Mesenchymal stem cell (in vitro differentiated cells and primary cell): ENCODE measurements at places on chromosomes 1 and 21.
A peak's percentile ranks its signal among the peaks of the same experiment; 100 is the strongest.

GRCh38 chr1:117017648-117018047 lies 16.1 kb downstream of the CD101 start:
- DNase-seq = no peak

- peak; percentile 81 for DNase-seq
Observed at GRCh38 chr1:156920233-156921052, at the start of gene LRRC71. LRRC71 (plus strand) TSS chr1:156920632; CDS start chr1:156920804, 172 bp downstream.

- no peak for DNase-seq
Observed at GRCh38 chr1:112761714-112762480, 46.8 kb upstream of the PPM1J start.

DNA sequence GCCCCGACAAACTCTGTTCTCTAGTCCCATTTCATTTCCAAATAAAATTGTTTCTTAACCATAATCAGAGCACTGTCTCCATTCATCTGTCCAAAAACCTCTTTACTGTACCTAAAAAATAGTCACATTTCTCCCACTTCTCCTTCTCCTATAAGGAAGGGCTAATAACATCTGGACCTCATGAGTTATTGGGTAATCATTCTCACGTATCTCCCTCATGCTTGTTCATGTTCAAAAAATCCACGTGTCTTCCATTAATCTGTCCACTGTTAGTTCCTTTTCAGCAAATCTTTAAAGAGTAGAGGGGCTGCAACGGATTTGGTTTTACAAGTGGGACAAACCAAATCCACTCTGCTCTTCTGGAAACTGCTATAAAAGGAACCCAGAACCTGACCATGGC lies 1418.8 kb downstream of the MRPL39 start:
- no peak for DNase-seq

DNA sequence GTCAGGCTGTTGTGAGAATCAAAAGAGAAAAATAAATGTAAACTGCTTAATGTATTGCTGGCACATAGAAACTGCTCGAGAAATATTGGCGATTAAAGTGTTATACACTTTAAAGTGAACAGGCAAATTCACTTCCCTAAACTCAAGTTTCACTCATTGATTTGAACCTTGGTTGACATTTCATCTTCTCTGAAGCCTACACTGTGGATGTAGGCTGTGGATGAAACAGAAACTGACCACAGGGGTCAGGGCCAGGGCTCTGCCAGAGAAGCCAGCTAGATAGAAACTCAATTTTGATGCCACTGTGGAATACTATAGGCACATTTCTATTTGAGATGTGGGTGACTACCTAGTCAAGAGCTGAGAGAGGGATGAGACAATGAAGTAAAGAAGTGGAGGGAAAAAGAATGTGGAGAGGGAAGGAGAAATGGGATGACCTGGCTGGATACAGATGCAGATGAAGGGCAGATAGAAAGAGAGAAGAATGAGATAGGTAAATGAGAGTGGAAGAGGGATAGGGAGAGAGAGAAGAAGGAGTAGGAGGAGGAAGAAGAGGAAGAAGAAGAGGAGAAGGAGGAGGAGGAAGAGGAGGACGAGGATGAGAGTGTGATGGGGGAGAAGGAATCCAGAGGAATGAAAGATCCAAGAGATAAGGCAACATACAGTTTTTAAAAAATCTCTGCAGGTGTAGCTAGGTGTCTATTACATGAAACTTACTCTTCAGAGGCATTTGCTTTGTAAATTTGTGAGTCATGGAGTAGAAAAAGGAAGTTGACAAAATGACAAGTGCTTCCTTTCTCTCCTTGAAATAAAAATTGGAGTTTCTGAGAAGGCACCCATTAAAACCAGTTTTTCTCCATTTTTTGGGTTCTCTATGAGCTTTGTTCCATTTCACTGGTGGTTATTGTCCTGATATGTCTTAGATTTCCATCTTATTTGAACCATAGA lies 17.4 kb upstream of the CD1D start:
- no peak for DNase-seq

GRCh38 chr21:35908311-35909078 lies 151.8 kb downstream of the SETD4 start:
- DNase-seq = no peak

DNA sequence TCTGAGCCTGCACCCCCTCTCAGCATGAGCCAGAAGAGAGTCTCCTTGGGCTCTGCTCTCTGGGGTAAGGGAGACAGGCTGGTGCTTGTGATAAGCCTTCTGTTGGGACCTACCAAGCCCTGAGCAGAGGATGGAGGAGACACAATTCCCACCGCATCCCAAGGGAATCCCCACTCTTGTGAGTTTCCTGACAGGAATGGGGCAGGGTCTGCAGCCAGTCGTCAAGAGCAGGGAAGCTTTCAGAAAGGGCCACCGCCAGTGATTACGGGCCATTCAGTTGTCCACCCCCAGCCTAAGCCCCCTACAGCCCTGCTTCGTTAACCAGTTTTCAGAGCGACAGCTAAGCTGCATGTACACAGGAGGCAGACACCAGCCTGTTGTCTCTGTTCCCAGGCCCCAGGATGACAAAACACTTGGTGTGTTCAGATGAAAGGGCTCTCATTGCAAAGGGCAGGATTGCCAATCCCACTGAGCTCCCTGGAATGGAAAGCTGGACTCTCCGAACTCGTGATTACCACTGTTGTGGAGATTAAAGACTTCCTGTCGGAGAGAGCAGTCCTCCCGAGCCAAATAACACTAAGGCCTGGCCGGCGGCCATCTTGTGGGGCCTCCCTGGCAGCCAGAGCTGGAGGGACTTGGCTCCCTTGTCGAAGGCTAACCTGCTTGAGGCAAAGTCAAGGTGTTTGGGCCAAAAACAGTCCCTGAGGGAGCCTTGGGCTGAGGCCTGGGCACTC lies 37.4 kb upstream of the SLC30A1 start:
- no peak for DNase-seq

DNA sequence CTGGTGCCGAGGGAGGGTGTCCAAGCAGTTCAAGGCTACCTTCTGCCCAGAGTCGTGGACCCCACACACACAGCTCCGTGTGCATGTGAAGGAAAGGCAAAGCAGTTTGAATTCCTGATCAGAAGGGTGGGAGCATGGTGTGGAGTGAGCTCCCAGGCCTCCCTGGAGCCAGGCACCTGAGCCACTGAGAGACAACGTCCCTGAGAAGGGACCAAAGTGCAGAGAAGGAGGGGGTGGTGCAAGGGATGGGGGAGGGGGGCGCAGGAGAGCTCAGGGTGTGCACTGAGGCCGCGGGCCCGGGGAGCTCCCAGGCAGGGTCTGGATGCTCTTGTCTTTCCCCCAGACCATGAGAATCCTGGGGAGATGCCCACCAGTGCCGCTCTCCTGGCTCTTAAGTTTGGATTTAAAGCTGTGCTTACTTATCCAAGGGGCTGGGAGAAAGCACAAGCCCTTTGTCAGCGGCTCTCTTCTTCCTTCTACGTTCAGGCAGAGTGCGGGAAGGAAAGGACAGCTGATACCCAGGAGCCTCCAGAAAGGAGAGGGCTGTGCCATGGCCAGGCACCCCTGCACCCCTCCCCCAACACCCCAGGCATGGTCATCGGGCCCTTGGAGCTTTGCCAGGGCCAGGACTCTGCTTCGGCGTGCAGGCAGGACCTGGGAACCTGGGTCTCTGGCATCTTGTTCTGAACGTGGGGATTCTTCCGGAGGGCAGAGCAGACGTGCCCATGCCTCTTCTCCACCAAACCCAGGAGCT lies 24.1 kb downstream of the ACTA1 start:
- DNase-seq = no peak

- DNase-seq = no peak
Observed at GRCh38 chr1:107413546-107413945, 272.7 kb downstream of the NTNG1 start.

DNA sequence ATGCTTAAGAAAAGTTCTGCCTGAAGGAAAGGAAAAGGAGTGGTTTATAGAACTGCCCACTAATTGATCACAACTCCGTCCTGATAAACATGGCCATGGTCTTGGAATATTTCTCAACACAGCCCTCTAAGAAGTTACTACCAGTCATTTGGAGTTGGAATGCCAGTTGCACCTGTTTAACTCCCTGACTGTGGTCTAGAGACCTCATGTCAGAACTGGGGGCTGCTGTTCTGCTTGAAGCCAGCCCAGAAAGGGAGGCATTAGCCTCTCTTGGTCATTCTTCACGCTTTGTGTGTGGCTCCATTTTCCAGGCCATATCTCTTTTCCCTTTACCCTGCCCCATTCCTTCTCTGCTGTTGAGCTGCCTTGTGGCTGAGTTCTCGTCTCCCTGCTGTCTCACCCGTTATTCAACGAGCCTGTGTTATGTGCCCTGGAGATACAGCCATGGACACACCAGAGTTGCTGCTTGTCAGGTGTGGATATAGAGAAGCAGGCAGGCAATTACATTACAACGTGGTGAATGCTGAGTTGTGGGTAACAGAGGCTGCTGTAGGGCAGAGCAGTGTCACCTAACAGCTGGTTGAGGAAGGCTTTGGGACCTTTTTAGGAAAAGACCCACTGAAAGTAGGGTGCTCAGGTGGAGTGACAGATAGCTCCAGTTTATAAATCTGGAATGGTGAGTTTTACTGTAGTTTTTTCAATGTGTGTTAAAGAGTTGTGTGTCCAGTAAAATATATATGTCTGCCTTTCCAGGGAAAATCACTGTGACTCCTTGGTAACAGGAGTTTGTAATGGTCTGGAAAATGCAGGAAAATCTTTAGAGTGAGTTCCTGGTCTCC lies 137.0 kb upstream of the IPO9 start:
- DNase-seq = no peak

DNA sequence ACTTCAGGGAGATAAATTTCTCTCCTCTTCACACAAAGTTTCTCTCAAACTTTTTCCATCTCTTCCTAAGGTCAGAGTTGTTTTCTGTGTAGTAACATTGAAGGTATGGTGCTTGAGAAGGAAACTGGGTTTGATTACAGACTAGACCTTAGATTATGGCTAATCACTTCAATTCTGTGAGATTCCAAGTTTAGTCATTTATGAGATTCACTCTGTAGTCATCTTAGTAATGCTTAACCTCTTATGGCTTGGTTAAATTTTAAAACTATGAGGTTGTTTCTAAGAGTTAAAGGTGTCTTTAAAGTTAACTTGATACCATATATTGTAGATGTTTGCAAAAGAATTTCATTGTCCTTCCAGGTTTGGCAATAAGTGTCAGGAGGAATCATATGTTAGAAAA lies 1092.2 kb downstream of the KCNT2 start:
- no peak for DNase-seq

DNA sequence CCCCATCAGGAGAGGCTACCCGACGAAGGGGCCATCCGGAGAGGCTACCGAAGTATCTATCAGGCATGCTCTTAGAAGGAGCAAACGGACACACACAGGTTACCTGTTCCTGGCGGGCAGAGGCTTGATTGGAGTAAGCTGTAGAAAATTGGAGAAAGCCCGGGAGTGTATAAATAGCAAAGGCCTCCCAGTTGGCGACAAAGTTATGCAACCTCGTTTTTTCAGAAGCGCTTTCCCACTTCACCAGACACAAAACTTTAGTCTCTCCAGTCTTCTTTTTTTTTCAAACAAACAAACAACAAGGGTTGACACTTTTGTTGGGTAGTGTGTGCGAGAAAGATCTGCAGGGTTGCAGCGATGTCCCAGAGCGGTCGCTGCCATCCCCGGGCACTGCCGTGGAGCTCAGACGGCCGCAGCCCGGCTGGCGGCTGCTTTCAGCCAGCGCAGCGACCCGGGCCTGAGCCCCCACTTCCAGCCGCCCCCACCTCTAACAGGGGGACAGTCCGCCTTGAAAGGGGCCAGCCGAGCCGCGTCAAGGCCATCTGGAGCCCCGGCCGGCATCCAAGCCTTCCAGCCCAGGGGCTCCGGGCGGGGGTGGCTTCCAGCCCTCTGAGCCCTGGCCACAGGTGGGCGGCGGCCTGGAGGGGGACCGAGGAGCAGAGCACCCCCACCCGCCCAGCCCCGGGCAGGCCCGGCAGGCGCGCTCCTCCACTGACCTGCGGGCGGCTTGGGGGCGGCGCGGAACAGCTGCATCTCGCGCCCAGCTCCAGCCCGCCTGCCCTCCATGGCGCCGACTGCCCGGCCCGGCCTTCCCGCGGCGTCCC lies 616 bp downstream of the MCOLN3 start:
- DNase-seq = peak; percentile 22
